ENCODE measurements at places on chromosomes 12 and 14. TPM values are rescaled to one million over a fixed set of nuclear protein-coding genes. Genes with fewer than 3 reads are reported as not detected.

RNF212B gene
- not detected for total RNA-seq

GARIN6 gene
- total RNA-seq, result not detected

OR6C2 gene
- not detected for total RNA-seq

MBD6 gene
- 35.7 TPM for total RNA-seq

RASSF9 gene
- total RNA-seq, result 2.5 TPM

SMARCD1 gene
- 27.7 TPM for total RNA-seq

KRT1 gene
- total RNA-seq, result 0.18 TPM

KRT2 gene
- not detected for total RNA-seq

GALNT6 gene
- total RNA-seq, result 3.6 TPM

RPGRIP1 gene
- total RNA-seq, result 0.38 TPM
